Choroid plexus epithelial cell (primary cell): ENCODE measurements at places on chromosomes 6 and 20.

- no peak for DNase-seq
These were observed 229.1 kb downstream of the SIM1 start for GRCh38 chr6:100235631-100236030.

DNA sequence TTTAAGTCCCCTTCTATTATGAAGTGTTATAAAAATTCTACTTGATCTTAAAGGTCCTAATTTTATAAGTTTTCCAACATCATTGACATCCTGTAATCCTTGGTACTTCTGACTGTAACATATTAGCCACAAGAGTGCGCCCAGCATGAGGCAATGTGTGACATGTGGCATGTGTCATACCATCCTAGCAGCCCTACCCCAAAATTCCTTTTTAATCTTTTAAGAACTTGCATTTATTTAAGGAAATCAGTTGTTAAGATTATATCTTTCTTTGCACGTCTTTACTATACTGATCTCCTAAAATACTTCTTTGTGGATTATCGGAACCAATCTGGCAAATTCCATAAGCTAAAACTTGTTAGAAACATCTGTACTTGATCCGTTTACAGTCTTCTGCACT is 167.1 kb upstream of the SLC24A3 start:
- no peak for DNase-seq

GRCh38 chr6:152380993-152381898 is 255.9 kb downstream of the SYNE1 start:
- DNase-seq = peak; percentile 98

GRCh38 chr6:106730718-106731117 is 101.3 kb downstream of the QRSL1 start:
- DNase-seq = peak; percentile 2

GRCh38 chr6:42962502-42963178 is 2.1 kb downstream of the GNMT start:
- DNase-seq = no peak

DNA sequence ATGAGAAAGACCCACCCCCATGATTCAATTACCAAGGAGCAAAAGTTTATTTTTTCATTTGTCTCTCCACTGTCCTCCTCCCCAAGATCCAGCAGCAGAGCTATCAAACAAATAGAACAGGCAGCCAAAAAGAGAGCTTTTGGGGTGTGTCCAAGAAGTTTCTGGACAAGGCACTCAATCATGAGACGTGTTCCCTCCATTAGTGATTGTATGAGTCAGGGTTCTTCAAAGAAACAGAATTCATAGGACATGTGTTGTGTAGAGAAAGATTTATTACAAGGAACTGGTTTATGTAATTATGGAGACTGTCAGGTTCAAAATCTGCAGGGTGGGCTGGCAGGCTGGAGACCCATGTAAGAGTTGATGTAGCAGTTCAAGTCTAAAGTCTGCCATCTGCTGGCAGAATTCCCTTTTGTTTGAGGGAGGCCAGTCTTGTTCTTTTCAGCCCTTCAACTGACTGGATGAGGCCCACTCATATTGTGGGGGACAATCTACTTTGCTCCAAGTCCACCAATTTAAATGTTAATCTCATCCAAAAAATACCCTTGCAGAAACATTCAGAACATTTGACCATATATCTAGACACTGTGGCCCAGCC is 248.1 kb upstream of the OPRM1 start:
- DNase-seq = peak; percentile 65

GRCh38 chr6:57130661-57131177 is 40.7 kb downstream of the ZNF451 start:
- DNase-seq = no peak

DNA sequence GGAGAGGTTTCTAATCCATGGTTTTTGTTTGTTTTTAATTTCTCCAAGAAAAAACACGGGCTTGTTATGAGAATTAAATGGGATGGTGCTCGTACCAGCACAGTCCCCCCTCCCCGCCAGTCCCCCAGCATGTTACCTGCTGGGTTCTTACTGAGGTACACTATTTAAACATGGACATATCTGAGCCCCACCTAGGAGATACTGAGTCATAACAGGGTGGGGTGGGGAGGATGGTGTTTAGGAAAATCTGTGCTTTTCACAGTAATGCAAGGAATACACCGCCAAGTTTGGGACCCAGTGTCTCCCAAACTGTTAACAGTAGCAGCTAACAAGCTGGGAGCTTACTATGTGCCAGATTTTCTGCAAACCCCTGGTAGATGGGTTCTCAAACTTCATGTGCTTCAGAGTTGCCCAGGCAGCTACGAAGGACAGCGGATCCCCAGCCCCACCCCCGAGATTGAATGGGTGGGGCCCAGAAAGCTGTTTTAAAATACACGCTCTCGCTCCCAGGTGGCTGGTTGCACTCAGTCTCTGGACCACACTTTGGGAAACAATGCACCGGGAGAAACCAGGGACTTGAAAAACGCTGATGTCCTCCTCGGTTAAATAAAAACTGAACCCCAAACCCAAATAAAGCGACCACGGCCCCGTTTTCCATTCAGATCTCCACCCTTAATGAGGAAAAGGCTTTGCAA is 995 bp downstream of the ZFP64 start:
- DNase-seq = peak; percentile 40

GRCh38 chr20:25024171-25024570 is 31.6 kb upstream of the APMAP start:
- no peak for DNase-seq

- DNase-seq = peak; percentile 71
These were observed 19.0 kb downstream of the HECA start for GRCh38 chr6:139153855-139154254.

DNA sequence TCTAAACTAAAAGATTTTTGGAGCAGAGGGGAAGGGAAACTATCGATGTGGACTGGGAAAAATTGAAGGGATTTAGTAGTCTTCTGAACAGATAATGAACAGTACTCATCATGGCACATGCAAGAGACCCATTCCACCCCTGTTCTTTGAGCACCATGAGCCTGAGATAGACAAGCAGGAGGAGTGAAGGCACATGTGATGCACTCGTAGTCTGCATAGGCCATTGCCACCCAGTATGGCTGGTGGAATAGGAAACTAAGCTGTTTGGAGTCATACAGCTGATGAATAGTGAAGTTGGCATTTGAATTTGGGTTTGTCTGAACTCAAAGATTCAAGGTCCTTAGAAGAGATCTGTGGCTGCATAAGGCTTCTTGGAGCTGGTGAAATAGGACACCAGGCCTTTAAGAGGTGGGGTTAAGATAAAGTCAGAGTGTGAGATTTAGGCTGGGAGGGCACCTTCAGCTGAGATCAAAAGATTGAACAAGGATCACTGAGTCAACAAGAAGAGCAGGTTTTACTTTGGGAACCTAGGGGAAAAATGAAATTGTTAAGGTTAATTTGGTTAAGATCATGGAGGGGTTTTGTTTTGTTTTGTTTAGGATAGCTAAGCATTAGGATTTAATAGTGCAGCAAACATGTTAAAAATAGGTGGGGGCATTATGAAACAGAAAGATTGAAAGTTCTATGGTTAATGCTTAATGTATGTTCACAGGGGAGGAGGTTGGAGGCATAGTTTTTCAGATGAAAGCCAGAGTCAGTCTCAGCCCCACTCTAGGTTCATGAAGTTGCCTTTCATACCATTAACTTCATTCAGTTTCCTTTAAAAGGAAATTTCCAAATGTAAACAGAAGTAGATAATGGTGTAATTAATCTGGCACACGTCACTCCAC is 148.8 kb downstream of the ARID1B start:
- DNase-seq = no peak

DNA sequence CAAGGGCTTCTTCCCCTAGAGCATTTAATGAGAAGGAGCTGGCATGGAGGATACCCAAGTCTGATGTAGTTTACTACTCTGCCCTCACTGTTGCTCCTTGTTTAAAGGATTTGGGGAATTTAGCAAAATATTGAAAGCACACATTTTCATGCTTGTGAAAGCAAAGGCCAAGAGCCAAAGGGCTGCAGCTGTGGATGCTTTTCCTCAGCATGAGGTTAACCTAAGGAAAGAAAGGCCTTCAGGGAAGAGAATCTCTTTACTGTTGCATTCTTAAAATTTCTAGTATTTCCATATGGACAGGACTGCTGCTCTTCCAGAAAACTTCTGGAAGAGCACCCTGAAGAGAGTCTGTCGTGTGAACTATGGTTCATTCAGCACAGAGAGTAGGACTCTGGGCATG is 45.9 kb upstream of the SASH1 start:
- DNase-seq = peak; percentile 59

DNA sequence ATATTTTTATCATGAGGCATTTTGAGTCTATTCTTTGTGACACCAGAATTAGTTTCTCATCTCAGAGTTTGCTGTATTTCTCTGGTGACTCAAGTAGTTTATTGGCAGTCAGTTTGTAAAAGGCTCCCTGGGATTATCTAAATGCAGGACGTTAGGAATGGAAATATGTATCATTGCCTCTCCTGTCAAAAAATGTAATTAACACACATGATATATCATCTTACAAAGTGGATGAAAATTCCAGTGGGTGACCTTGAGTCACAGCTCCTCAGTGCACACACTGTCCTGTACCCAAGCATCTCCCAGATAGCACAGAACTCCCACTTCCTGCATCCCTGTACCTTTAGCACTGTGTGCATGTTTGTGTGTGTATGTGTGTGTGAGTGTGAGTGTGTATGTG is 258.6 kb downstream of the LAMA2 start:
- DNase-seq = peak; percentile 50

DNA sequence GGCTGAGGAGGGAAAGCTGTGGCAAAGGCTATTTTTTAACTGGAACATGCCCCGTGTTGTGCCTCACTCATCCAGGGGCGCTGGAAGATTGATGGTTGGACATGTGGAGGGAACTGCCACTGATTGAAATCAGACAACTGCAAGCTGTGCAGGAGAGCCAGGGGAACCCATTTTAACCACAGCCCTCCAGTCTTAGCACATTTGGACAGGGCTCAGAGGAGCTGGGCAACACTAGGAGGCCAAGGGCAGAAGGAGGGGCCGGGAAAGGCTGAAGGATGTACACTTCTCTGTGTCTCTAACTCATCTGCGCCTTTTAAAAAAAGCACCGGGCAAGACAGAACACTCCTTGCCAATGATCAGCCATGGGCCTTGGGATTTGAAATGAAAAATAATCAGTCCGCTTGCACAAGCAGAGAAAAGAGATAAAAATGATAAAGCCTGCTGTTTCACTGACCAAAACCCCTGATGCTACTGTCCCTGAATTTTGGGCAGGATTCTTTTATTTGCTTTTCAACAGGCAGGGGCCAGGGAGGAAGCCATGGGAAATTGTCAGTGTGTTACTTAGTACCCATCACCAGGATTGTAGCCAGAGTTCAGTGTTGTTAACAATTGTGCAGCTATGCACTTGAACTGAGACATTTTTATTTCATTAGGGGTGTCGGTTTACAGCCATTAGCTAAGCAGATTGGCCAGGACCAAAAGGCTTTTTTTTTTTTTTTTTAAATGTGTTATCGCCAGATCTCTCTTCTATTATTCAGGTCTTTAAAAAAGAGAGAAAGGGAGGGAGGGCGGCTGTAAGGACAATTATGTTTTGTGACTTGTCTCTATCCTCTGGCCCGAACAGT is 109.3 kb upstream of the EYA4 start:
- peak; percentile 31 for DNase-seq

DNA sequence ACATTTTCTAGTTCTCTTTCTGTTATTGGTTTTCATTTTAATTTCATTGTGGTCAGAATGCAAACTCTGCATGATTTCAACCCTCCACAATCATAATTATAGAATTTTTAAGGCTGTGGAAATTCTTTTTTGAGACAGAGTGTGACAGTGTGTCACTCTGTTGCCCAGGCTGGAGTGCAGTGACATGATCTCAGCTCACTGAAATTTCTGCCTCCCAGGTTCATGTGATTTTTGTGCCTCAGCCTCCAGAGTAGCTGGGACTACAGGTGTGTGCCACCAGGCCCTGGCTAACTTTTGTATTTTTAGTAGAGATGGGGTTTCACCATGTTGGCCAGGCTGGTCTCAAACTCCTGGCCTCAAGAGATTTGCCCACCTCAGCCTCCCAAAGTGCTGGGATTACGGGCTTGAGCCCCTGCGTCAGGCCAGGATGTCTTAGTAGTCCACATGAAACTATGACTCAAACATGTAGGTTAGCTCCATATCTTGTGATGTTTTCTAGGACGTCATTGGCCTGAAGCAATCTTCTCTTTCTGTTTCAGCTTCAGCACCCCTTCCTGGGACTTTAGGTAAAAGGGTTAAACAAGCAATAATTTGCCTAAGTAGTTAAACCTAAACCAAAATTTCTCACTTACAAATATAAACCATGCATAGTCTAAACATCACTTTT is 47.4 kb upstream of the SAMD3 start:
- DNase-seq = no peak

- no peak for DNase-seq
These were observed 9.7 kb downstream of the SNRPB start for GRCh38 chr20:2460752-2461424.

GRCh38 chr20:33858666-33859065 is 47.5 kb downstream of the CHMP4B start:
- DNase-seq = no peak

DNA sequence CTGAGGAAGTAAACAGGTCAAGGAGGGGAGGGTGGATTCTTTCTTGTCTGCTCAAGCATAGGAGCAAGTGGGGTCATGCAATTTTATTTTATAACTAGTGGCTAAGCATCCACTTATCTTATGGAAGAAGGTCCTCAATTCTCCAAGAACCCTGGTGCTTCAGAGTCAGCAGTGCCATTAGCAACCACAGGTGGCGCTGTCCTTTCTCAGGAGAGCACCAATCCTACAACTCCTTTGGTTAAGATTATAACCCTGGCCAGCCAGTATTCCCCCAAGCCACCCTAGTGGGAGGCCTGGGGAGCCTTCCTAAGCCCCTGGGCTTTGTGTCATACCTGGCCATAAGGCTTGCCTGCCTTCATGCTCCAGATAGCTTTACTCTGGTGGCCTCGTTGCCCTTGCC is 60.7 kb downstream of the PCSK2 start:
- DNase-seq = no peak

GRCh38 chr6:27205375-27206278 is 41.9 kb upstream of the PRSS16 start:
- DNase-seq = peak; percentile 30

DNA sequence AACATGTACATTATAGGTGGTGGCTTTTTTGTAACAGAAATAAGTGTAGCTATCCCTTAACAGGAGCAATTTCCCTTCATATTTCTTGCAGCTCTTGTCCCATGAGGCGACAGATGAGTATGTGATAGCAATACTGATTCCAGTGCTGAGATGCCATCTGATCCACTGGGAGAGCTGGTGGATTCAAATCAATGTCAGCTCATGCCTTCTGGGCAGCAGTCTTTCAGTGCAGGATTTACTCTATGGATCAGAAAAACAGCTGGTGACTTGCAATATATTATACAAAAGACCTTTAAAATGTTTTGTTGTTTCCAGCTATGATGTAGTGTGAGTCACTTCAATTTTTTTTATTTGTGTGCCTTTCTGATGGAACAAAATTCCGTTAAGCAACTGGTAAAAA is 259.9 kb upstream of the SASH1 start:
- DNase-seq = no peak

DNA sequence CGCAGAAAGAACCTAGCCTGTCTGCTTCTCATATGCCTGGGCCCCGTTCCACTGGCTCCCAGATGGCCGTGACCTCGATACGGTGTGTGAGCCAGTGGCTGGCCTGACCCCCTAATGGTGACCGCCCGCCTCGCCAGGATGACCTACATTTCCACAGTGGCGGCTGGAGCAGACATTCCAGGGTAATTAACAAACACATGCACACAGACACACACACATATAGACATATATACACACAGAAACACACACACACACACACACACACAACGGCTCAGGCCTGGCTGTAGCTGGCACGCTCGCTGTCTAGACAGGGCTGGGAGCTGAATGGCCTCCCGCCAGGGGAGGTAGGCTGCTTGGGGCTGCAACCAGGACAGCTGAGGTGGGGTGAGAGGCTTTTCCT is 227.1 kb downstream of the ANKRD60 start:
- peak; percentile 47 for DNase-seq
